Stimulated activated CD4-positive, alpha-beta T cell treated with anti-CD3 and anti-CD28 coated beads, Interleukin-15, amount 100 ng/mL, for 1 hour (primary cell): ENCODE measurements at places on chromosomes 5 and 9.

DNA sequence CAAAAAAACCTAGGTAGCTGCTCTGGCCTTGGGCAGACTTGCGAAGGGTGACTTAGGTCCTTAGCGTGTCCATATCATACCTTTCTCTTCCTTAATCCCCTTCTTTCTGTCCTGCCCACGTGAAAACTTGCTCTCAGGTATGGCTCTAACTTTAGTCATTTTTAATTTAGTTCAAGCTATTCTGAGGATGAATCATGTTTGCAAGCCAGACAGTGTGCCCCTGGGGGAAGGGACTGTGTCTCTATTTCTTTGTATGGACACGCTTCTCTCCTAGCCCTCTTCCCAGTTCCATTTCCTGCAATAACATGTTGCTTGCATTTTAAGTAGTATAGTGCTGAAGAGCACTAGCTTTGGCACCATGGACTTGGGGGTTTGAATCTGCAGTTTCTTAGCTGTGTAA lies 120.6 kb downstream of the PTTG1 start:
- DNase-seq: no peak

DNA sequence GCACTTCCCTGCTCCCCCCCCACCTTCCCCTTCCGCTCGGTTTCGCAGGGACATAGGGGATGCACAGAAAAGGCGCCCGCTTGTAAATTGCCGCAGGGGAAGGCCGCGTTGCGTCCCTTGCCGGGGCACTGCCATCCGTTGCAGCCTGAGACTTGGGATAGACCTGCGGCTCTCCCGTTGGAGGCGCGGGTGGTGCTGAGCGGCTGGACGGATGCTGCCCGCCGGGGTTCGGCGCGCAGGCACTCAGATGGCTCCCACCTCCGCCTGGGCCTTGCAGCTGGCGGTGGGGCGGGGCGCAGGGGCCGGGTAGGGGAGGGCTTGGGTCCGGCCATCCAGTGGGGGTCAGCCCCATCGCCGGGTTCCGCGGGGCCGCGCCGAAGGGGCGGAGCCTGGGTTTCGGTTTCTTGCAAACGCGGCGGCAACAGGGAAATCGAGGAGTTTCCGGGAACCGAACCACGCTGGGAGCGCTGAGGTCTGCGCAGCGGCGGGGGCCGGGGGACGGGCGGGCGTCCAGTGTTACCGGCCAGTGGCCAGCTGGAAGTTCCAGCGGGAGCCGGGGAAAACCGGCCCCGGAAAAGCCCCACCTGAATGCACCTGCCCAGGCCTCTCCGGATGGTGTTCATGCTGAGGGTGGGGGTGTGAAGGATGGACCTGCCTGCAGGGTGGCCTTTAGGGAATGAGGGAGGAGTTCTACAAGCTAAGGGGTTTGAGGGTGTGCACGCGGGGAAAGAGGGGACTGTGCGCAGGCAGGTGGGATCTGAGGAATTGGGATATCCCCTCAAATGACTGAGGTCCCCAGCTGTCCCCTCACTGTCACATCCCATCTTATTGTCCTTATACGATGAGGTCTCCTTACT lies 6.3 kb upstream of the IRF1 start:
- peak; percentile 62 for DNase-seq

DNA sequence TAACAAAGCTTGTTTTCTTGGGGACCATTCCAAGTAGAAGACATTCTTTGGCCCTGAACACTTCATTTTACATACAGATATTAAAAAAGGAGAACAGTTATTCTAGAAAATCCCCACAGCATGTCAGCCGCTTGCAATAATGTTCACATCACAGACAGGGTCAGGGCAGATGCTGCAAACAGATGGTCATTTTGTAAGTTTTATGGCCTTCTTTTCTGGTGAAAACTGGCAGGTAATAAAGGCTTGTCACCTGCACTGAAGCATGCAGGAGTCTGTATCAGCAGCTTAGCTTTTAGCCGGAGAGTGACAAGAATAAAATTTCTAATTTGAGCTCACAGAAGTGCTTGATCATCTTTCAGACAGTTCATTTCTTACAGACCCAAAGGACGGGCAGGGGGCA lies 220.9 kb upstream of the DAP start:
- no peak for DNase-seq

- no peak for DNase-seq
Observed at GRCh38 chr5:168177831-168178450, 113.5 kb upstream of the WWC1 start.

DNA sequence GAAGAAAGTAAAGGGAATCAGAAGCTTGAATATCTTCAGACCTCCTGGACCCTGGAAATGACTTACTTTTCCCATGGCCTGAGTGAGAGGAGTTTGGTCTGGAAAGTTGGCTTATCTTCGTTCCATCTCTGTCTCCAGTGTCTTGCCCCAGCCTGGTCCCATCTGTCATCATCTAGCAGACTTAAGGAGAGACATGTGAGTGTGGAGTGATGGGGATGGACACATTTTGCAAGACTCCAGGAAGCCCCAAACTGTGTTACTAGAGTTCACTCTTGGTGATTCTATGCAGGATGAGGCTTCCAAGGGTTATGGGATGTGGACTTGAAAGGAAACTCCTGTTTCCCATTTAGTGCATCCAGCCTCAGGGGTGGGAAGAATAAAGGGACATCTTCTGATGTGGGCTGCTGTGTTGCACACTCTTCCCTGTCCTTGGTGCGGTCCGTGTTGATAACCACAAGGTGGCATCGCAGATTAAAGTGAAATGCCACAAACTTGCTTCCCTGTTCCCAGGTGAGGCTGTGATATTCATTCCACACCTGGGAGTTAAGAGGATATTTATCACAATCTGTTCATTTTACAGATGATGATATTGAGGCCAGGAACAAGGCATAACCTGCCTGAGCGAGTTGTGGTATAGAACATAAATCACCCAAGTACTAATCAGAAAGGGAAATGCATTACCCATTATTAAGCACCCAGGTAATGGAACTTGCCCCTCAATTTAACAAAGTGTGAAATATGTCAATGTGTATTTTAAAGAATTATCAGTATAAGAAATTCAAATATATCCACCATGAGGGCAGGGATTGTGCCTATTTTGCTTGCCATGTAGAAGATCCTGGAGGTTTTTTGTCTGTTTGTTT lies 269.9 kb upstream of the PAPPA start:
- no peak for DNase-seq

GRCh38 chr9:6887051-6887450 lies 129.3 kb downstream of the KDM4C start:
- DNase-seq: no peak
